ENCODE measurements at places on chromosomes 4 and X. TPM values are rescaled to one million over a fixed set of nuclear protein-coding genes. Genes with fewer than 3 reads are reported as not detected.

- no peak for DNase-seq
Measured at GRCh38 chr4:185863946-185864345, 52.0 kb upstream of the SORBS2 start.

GRCh38 chrX:31872007-31872406 is 800.2 kb upstream of the FTHL17 start:
- DNase-seq = no peak

DNA sequence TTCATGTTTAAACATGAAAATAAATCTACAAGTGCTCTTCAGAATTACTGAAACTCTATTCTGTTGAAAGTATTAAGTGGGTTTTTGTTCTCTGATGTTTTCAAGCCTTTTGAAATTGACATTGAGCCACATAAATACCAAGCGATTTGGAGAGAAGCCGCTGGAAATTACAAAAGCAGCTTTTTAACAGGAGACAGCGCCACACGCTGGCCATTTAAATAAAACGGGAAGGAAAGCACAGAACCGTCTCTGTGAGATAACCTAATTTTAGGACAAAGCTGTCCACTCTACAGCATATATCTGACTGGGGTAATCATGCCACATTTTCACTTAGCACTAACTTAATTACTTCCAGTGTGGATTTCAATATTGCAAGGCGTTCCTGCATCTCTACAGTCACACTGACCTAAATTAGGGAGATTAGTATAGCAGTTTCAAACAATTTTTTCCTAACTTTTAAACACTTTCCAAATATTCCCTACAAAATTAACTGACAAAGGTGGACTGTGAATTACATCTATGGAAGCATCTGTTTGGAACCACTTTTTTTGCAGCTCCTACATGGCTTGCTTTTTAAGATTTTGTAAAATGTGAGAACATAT is 6.8 kb upstream of the ANOS1 start:
- no peak for DNase-seq

DNA sequence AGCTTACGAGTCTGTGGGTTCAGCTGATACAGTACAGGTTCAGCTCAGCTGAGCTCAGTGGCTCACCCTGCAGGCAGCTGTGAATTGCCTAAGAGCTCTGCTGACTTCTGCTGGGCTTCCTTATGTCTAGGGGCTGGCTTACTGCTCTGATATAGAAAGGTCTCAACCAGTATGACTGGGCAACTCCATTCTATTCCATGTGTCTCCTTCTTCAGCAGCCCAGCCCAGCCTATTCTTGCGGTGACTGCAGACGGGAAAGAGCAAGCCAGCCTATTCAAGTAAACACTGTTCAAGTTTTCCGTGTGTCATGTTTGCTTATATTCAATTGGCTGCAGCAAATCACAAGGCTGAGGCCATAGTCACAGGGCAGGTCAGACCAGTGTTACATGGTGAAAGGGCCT is 615.4 kb upstream of the ZFP42 start:
- DNase-seq = peak; percentile 8

DNA sequence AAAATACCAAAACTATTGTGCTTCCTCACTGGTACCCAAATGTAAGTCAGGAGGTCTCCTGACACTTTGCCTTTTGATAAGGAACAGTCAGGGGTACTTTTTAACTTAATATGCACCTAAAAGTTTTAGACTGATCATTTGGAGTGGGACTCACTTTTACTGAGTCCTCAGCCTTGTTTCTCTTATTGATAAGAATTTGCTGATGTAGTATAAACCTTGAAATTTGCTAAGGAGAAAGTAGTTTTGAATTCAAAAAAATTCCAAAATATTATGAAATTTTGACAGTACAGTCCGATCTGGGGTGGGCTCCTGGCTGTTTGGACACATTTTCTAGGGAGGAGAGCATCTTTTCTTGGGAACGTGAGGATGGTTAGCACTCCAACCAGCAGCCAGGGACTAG is 91.4 kb upstream of the GATB start:
- no peak for DNase-seq

DNA sequence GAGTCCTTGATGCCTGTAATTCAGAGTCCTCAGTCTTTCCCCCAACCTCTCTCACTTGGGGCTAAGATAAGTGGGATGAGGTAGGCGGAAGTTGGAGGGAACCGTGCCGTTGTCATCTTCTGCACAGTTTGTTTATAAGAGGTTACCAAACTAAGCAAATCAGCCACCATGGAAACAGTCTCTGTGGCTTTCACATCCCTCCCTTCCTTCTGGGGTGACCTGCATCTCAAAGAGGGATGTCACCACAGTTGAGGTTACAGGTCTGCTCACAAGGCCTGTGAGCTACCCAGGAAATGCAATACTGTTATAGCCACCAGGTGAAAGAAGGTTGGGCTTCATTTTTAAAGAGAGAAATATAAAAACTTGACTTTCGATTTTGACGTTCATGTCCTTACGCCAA is 26.3 kb downstream of the RTL5 start:
- DNase-seq = no peak

DNA sequence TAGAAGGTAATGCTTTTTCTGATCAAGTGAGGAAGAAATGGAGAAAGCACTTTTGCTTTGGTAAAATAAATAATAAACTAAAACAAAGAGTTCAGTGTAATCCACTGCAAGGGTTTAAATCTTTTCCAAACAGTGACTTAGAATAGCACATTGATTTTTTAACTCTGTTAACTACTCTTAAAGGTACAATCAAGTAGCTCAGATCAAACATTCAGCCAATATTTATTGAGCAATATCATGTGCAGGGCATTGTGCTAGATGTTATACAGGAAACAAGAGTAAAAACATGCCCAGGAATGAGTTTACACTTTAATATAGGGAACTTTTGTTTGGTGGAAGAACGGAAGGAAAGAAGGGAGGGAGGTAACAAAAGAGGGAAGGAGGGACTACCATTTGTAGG is 479.8 kb downstream of the KLHL13 start:
- no peak for DNase-seq

The FMR1NB gene
- not detected for total RNA-seq

- peak; percentile 41 for DNase-seq
Measured at GRCh38 chrX:147838465-147839131, 73.1 kb upstream of the FMR1 start.

All from PC-9 (cell line).